T47D (cell line): ENCODE measurements at places on chromosomes 12 and 14.

DNA sequence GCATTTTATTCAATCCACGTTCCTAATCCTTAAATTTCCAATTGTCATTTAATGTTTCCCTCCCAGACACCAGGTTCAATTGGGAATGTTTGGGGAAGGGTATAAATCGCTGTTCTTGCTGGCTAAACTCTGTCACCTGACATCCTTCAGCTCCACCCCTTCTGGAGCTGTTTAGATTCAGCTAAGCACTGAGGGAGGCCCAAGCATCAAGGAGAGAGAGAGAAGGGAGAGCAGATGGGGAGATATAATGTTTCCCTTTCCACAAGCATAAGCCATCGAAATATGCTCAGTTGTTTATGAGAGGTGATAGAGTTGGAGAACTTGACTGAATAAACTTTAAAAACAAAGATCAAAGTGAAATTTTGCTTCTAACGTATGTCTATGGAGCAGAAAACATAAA lies 1.8 kb downstream of the ABCC9 start:
- DNase-seq = no peak

- DNase-seq = no peak
These were observed 33.7 kb downstream of the CKB start for GRCh38 chr14:103488960-103489359.

DNA sequence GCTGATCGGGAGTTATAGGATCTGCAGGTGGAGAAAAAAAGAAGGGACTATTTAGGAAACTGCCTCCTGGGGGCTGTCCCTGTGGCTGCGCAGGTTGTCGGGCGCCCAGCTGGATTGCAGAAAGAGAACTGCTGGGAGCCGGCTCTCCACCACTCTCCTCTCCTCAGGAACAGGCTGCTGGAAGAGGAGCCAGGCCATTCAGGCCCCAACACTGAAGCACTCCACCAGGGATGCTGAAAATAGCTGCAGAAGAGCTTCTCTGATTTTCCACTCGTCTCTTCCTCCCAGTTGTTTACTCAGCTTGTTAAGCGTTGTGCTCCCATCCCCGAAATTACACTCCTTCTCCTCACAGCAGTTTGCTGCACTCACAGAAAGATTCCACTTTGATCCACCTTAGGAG lies 347.3 kb downstream of the GLT1D1 start:
- DNase-seq = no peak

- no peak for DNase-seq
These were observed 16.0 kb downstream of the OLR1 start for GRCh38 chr12:10155966-10156365.

GRCh38 chr12:109640961-109641360 lies 67.4 kb downstream of the MVK start:
- no peak for DNase-seq

- DNase-seq = no peak
These were observed 193.9 kb downstream of the BCAT1 start for GRCh38 chr12:24754690-24755638.

GRCh38 chr12:52210186-52210924 lies 18.5 kb upstream of the KRT80 start:
- DNase-seq = no peak

DNA sequence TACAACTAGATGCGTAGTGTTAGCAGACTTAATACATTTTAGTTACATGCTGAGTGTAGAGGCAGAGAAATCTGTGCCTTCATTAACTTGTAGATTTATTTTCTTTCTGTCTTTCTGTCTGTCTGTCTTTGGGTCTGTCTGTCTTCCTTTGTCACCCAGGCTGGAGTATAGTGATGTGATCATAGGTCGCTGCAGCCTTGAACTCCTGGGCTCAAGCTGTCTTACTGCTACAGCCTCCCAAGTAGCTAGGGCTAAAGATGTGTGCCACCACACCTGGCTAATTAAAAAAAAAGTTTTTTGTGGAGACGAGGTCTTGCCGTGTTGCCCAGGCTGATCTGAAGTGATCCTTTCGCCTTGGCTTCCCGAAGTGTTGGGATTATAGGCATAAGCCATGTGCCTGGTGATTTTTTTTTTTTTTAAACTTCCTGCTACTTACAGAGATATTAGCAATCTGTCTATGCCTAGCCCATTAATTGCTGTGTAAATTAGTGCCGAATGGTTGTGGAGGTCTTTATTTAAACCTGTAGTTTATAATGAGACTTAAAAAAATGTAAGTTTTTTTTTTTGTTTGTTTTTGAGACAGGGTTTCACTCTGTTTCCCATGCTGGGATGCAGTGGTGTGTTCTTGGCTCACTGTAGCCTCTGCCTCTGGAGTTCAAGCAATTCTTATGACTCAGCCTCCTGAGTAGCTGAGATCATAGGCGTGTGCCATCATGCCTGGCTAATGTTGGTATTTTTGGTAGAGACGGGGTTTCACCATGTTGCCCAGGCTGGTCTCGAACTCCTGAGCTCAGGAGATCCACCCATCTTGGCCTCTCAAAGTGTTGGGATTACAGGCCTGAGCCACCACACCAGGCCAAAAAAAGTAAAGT lies 22.8 kb downstream of the ERC1 start:
- no peak for DNase-seq

GRCh38 chr12:132201391-132202120 lies 57.3 kb downstream of the NOC4L start:
- DNase-seq = no peak

- peak; percentile 15 for DNase-seq
These were observed 425.6 kb downstream of the NRXN3 start for GRCh38 chr14:78595797-78596196.

DNA sequence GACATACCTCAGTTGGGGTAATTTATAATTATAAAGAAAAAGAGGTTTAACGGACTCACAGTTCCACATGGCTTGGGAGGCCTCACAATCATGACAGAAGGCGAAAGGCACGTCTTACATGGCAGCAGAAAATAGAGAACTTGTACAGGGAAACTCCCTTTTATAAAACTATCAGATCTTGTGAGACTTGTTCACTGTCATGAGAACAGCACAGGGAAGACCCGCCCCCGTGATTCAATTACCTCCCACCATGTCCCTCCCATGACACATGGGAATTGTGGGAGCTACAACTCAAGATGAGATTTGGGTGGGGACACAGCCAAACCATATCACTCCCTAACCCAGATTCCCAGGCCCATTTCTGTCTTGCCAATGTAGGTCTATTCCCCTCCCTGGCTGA lies 22.1 kb downstream of the MYO1H start:
- DNase-seq = no peak

DNA sequence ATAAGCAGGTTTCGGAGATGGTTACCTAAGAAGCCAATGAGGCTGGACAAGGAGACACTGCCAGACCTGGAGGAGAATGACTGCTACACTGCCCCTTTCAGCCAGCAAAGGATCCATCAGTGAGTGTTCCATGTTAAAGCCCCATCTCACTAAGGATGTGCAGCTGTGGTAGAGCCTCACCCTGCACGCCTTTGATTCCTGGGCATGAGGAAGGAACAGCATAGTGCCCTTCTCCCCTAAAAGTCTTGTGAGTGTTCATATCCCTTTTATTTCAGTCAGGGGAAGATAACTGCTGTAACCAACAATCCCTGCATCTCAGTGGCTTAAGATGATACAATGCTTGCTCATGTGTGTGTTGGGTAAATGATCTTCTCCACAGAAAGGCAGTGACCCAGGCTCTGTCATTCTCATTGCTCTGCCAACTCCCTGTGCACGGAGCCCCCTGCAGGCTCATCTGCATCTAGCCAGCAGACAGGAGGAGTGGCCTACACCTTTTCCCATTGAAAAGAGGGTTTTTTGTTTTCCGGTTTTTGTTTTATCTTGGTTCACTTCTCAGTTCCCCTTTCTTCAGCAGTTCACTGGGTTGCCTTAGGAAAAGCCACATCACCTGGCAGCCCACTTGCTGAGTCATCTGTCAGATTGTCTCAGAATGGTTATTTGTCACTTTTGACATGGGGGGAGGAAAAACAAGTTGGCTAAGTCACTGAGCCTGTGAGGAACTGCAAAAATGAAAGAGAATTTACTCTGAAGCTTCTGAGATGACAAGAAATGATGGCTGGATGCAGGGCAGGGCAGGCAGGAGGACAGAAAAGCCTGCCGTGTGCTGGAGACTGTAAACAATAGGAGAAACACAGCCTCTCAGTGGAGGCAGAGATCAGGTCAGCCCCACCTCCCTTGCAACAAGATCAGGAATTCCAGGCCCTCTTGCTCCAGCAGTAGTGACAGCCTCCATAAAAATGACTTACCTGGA lies 193.3 kb downstream of the ANO4 start:
- DNase-seq = no peak

DNA sequence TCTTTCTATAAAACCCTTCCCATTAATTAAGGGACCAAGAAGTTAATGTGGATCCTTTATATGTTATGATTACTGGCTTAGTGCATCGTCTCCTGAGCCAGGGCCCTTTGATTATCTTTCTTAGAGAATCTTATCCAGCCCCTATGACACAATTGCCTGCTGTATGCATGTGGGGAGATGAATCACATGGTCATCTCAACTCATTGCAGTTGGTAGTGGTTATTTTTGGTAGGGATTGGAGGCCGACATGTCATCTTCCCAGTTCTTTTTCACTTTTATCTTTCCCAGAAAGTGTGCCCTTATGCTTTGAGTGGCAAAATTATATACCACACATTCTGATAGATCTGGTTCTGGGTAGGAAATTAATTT lies 26.0 kb downstream of the ZNF664 start:
- DNase-seq = no peak

GRCh38 chr14:65981192-65981843 lies 504.9 kb upstream of the CCDC196 start:
- no peak for DNase-seq

DNA sequence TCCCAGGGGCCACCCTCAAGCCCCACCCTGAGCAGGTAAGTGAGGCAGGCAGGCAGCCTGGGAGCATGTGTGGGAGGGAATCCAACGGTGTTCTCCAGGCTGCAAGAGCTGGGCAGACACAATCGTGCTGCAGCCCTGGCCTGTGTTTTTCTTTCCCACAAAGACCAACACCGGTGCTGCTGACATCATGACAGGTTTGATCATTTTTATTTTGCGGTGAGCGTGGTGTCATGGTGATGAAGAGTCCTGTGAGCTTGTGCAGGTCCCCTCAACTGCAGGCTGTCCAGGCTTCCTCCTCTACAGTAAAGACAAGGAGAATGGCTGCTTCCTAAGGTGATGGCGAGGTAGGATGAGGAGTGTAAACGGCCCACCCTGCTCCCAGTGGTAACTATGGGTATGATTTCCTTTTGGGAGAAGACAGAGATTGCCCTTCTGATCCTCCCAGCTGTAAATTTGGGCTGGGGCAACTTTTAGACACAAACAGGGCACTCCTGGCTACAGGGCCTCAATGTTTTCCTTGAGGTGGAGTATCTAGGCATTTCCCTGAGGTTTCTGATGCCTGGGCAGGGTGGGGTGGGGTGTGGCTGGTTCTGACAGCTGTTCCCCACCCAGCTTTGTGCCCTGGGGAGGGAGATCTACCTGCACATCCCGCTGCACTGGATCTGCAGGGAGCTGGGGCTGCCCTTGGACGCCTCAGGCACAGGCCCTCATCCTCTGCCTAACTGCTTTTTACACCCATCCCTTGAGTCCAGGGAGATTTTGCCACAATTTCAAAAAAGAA lies 109.1 kb downstream of the VCPKMT start:
- DNase-seq = no peak

DNA sequence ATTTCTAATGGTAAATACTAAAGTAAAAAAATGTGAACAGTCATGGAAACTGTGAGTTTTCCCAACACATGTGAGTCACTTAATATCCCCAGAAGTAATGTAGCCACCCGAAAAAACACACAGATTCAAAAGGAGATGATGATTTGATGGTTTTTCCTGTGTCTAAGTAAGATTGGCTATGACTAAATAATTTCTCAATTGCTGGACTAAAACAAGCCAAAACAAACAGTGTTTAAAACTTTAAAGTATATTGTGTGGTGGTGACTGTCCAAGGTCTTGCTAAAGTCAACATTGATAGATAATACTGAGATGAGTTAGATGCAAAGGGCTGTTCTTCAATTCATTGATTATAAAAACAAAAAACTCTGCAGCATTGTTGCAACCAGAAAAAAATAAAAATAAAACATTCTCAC lies 89.6 kb upstream of the SOX5 start:
- DNase-seq = no peak

DNA sequence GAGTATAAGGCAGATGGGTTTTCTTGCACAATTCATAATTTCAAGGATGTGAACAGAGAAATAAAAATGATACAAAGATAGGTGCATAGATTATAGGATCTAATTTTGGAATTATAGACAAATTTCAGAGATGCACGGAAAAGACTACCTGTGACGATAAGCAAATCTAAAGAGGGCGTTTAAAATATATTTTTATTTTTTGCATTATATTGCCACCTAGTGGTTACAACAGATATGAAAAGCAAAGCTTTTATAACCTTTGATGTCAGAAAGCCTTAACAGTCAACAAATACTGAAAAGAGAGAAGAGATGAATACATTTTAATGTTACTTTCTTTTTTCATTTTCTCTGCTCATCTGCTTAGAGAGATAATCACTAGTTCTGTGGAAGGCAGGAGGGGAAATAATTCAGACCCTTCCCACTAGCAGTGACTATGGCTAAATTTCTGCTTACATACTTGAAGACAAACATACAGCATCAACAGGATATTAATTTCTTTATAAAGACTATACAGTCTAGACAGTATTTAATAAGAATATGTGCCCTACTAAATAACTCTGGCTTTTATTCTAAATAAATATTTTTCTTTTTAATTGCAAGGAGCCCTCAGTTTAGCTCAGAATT lies 46.3 kb downstream of the NTS start:
- DNase-seq = peak; percentile 56

GRCh38 chr12:48903363-48903981 lies 21.8 kb downstream of the FKBP11 start:
- no peak for DNase-seq

GRCh38 chr12:65827827-65828231 lies 3.5 kb downstream of the HMGA2 start:
- no peak for DNase-seq

DNA sequence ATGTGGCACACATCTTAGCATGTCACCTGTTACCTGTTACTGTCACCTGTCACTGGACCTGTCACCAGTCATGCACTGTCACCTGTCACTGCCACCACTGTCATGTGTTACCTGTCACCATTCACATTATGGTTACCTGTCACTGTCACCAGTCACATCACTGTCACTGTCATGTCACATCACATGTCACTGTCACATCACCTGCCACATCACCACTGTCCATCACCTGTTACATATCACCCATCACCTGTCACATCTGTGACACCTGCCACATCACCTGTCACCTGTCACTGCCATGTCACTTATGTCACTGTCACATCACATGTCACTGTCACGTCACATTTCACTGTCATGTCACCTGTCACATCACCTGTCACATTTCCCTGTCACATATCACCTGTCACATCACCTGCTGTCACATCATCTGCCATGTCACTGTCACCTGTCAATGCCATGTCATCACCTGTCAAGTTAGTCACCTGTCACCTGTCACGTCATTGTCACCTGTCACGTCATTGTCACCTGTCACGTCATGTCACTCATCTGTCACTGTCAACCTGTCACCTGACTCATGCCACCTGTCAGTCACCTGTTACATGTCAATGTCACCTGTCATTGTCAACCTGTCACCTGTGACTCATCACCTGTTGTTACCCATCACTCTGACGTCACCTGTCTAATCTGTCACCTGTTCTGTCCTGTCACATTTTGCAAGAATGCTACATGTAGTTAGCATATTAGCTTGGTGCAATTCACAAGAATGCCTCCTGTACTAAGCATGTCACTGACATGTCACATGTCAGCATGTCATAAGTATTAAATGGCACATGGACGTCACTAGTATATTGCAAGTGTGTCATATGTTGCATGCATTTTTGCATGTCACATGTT lies 29.0 kb upstream of the TESC start:
- no peak for DNase-seq
